ENCODE measurements at places on chromosomes 3 and 15. TPM values are rescaled to one million over a fixed set of nuclear protein-coding genes. Genes with fewer than 3 reads are reported as not detected.
A peak's percentile ranks its signal among the peaks of the same experiment; 100 is the strongest.

FAM107A gene
- 1.1 TPM for total RNA-seq

SLC22A13 gene
- total RNA-seq: 1.1 TPM

SLC51A gene
- 2.3 TPM for total RNA-seq

CHL1 gene
- 71.7 TPM for total RNA-seq

GOLGA8K gene
- total RNA-seq: 0.43 TPM

CCDC13 gene
- total RNA-seq: 0.43 TPM

GTPBP8 gene
- 33.3 TPM for total RNA-seq

NR1I2 gene
- 0.14 TPM for total RNA-seq

CDHR4 gene
- total RNA-seq: 0.14 TPM

TFDP2 gene
- total RNA-seq: 69.9 TPM

P2RY13 gene
- 1.4 TPM for total RNA-seq

DNA sequence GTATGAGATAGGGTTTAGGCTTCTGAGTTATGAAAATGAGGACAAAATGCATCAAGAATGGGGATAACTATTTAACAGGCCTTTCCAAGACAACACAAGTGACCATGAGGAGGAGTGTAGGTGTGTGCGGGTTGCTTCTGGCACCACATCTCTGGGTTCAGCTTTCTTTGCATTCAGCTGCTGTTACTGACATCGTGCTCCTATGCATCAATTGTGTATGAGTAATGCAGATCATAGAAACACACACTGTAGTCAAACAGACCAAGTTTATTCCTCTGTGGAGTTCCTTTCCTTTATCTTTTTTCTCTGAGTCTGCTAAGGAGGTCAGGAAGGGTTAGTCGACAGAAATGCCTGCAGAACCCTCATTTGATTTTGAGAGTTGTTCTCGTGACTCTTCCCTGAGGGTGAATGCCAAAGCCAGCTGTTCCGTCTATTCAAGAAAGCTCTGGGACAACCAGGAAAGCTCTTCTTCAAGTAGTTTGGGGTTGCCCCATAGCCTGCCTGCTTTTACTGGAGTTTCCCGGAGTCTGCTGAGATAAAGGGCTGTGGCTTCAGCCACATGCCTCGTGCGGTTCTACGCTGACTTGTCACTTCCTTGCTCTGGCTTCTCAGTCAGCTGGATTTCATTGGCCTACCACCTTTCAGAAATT lies 136.7 kb upstream of the TLE3 start:
- ATAC-seq: no peak

DNA sequence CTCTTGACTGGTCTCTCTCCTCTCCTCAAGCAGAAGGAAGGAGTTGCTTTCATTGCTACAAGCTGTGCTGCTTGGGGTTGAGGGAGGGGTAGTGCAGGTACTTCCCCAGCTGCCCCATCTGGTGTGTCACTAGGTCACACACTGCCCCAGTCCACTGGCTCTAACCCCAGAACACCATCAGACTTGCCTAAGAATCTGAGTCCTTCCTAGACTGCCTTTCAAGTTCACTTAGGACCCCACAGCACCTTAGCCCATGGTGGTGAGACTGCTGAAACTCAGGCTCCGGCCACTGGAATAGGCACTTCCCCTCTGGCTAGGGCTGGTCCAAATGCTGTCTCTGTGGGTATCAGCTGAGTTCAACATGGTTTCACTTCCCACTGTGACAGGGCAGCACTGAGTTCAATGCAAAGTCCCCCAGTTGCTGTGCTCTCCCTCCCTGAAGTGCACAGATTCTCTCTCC lies 279.7 kb upstream of the GOLGA6L4 start:
- no peak for ATAC-seq

DNA sequence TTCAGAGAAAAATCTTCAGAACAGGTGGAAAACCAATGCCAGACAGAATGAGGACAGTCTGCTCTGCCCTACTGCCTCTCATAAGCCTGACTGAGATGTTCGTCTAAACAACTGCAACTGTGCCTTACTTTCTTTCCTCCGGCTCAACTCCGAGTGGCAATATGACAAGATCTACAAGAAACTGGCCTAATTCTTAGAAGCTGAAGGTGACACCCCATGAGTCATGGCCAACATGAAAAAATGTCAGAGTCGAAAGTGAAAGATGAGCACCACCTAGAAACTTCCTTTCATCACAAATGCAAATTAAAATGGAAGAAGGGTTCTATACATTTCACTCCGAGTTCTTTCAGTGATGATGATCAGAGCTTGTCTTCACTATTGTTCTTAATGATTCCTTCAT lies 12.9 kb downstream of the PCYT1A start:
- ATAC-seq: no peak

DNA sequence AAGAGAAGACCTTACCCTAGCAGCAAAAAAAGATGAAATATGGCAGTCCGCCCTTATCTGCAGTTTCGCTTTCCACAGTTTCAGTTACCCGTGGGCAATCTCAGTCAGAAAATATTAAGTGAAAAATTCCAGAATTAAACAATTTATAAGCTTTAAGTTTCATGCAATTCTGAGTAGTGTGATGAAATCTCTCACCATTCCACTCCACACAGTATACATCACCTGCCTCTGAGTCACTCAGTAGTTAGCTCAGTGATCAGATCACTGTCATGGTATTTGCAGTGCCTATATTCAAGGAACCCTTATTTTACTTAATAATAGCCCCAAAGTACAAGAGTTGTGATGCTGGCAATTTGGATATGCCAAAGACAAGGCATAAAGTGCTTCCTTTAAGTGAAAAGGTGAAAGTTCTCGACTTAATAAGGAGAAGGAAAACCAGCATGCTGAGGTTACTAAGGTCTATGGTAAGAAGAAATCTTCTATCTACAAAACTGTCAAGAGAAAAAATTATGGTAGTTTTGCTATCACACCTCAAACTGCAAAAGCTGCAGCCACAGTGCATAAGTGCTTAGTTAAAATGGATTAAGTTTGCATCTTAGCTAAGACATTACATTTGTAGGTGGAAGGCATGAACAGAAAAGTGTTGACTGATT lies 48.1 kb downstream of the HSPBAP1 start:
- peak; percentile 84 for ATAC-seq

DNA sequence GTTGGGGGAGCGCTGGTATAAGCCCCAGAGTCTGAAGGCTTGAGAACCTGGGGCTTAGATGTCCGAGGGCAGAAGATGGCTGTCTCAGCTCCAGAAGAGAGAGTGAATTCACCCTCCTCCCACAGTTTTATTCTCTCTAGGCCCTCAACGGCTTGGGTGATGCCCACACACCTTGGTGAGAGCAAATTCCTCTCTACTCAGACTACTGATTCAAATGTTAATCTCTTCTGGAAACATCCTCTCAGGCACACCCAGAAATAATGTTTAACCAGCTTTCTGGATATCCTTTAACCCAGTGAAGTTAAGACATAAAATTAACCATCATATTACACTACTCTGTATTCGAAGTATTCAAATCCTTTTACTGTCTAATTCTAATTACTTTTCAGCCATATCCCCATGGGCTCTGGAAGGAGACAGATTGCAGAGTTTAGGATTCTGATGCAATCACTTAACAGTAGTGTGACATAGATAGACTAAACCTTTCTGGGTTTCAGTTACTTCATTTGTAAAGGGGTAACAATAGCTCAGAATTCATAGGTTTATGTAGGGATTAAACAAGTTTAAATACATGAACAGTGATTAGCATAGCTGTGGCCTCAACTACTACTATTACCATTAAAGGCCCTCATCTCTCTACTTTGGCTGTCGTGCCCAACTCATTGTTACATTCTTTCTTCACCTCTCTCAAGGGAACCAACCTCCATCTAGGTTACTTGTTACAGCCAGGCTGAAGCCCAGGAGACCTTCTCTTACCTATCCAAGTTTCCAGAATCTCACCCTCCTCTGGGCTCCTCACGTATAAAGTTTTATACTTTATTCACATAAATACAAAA lies 25.7 kb upstream of the ANO10 start:
- no peak for ATAC-seq

DNA sequence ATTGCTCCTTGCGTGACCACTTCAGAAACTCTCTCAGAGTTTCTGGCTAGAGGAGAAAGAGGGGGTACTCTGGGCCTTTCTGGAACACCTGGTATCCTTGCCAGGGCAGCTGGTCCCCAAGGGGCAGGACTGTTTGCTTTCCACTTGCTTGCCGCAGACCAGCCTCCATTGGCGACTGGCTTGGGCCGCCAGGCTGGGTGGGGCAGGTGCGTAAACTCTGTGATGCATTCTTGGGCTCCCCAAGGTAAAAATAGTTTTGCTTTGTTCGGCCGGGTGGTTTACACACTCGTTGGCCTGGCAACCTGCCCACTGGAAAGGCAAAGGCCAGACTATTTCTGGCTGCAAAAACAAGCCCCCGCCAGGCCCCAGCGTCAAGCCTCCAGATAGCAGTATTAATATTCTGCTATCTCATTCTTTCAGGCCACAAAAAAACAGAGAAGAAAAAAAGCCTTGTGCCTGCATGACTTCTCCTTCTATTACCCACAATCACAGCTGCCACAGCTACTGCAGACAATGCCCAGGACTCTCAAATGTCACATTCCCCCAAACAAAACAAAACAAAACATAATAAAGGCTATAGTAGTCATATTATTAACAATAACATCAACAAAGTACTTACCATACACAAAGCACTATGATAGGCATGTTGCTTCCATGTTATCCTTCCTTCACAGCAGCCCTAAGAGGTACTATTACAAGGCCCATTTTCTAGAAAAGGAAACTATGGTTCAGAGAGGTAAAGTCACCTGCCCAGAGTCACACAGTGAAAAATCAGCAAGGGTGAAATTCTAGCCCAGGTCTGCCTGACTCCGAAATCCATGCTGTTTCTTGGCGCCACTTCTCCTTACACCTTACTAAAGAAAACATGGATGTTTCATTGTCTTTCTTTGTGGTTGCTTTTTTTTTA lies 14.0 kb upstream of the SSUH2 start:
- ATAC-seq: peak; percentile 85

- ATAC-seq: peak; percentile 67
Observed at GRCh38 chr3:62954580-62954979, 79.4 kb upstream of the CADPS start.

- no peak for ATAC-seq
Observed at GRCh38 chr3:39724233-39724846, 85.1 kb upstream of the MYRIP start.

GRCh38 chr15:42065468-42065867 lies 28.9 kb downstream of the PLA2G4D start:
- no peak for ATAC-seq

- ATAC-seq: peak; percentile 43
Observed at GRCh38 chr15:40929660-40930429, 705 bp downstream of the DLL4 start.

- no peak for ATAC-seq
Observed at GRCh38 chr3:190863119-190863465, 598 bp upstream of the GMNC start.

- no peak for ATAC-seq
Observed at GRCh38 chr3:64992530-64993285, 304.9 kb upstream of the ADAMTS9 start.

DNA sequence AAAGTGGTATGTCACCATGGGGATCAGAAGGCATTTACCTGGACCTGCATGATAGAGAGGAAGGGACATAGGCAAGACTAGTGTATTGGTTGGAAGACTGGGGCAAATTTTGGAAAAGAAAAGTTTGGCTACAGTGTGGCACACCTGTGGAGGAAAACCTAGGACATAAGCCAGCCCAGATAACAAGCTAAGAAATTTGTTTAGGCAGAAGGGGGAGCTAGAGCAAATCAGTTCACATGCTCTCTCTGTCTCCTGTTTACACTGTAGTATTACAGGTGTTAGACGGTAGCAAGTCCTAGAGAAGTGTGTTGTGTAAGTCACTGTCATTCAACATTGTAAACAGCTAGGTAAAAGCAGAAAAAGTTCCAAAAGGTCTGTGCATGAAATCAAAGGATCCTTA lies 11.9 kb upstream of the ALDH1A2 start:
- no peak for ATAC-seq

GRCh38 chr3:20143519-20143918 lies 42.5 kb downstream of the SGO1 start:
- no peak for ATAC-seq

DNA sequence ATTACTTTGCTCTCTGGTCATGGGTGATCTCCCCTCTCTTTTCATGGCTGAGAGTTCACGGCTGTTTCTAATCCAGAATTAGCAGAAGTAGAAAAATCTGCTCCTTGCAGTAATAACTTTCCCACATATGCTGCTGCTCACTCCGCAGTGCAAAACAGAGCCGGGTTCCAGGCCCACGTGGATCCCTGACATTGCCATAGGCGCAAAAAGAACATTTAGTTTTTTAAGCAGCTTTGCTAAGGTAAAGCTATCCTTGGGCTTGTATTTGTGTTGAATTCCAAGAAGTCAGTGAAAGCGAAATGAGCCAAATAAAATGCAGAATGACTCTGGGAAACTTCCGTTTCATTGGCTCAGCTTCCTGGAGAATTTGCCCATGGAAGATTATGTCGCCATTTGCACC lies 633.7 kb upstream of the SUCLG2 start:
- ATAC-seq: no peak

GRCh38 chr3:23629181-23629894 lies 176.4 kb upstream of the UBE2E1 start:
- ATAC-seq: peak; percentile 54

DNA sequence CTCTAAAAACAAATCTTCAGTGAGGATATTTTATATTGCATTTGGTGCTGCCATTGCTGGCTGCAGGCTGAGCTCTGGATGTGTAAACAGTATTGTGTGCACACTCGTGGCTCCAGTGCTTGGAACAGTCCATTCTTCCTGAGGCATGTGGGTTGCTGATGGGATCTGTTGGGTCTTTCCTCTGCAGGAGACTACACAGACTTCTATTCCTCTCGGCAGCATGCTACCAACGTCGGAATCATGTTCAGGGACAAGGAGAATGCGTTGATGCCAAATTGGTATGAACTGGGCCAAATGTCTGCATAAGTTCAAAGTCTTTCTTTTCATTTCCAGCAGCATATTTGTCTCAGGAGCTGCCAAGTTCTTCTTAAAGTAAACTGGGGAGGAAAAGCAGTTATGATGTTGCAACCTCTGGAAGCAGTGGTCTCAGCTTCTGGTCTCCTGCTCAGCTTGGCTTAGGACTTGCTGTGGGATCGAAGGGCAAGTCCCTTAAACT lies 9.3 kb downstream of the FAH start:
- ATAC-seq: no peak

- ATAC-seq: peak; percentile 86
Observed at GRCh38 chr3:24494618-24495325, at the start of gene THRB. THRB (minus strand) TSS chr3:24494850.

DNA sequence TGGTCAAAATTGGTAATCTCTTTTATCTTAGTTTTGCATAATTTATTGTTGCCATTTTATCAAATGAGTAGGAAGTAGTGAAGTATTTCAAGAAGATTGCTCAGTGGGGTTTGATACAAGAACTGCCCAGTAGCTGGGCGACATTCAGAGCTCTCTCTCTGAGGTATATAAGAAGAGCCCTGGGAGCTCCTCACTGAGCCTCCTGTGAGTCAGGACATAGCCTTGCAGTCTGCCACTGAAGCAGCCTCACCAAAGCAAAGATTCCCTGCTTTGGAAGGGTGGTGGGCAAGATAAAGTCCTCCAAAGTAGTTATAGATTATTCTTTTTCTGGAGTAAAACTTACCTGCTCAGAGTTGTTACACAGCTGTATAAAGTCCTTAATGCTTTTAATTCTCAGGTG lies 26.1 kb downstream of the SKIL start:
- no peak for ATAC-seq

DNA sequence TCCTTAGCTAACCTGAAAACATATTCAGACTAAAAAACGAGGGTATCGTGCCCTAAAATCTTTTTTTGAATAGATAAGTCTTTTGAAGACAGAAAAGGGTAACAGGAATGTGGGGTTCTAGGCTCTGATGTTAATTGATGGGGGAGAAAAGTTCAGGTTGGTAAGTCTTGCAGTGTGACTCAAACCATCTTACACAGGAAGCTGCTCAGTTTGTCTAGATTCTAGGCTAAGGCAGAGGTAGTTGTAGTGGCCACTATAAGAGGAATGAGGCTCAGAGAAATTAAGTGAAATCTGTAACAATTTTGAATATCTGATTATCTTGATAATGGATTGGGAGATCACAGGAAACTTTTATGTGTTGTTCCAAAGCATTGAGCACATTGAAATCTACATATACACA lies 267.9 kb downstream of the PDCD6IP start:
- no peak for ATAC-seq
